Hematopoietic multipotent progenitor cell treated with erythropoietin and hydrocortisone succinate and interleukin-3 and kit ligand, for 8 days (in vitro differentiated cells): ENCODE measurements at places on chromosomes 7 and 10.

DNA sequence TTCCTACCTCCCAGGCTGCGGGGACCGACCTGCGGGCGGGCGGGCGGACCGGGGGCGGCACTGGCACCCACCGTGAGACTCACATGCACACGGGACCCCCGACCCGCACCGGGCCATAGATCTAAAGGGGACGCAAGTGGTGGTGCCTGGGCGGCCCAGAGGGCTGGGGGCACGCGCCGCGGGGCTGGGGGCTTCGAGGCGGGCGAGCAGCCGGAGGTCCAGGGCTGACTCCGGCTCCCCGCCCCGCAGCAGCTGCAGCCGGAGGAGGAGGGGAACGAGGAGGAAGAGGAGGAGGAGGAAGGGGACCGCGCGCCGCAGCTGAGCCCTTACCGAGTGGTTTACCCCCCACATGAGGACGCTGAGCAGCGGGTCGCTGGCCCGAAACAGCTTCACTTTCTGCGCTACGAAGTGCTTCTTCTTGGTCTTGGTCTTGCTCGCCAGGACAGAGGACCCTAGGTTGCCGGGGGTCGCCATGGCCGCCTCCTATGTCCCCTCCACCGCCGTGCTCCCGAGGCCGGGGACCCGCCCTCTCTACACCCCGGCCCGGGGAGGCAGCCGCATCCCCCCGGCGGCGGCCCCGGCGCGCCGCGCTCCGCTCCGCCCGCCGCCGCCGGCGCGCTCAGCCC is 412 bp downstream of the PIP4K2A start:
- DNase-seq, result no peak

DNA sequence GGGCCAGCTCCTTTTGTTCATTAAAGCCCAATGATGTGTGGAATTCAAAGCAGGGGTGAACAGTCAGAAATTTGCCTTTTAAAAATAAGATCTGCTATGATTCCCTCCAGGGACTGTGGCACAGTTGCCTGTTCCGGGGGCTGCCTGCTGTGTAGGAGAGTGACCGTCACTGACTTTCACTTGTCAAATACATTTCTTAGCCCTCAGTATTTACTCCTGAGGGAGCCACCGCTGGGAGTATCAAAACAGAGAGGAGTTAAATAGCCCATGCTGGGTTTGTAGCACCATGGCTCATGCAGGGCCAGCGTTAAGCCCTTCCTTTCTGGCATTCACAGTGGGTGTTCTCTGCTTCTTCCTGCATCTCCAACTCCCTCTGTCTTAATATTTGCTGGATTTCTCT is 897.8 kb downstream of the SORCS3 start:
- DNase-seq, result no peak

DNA sequence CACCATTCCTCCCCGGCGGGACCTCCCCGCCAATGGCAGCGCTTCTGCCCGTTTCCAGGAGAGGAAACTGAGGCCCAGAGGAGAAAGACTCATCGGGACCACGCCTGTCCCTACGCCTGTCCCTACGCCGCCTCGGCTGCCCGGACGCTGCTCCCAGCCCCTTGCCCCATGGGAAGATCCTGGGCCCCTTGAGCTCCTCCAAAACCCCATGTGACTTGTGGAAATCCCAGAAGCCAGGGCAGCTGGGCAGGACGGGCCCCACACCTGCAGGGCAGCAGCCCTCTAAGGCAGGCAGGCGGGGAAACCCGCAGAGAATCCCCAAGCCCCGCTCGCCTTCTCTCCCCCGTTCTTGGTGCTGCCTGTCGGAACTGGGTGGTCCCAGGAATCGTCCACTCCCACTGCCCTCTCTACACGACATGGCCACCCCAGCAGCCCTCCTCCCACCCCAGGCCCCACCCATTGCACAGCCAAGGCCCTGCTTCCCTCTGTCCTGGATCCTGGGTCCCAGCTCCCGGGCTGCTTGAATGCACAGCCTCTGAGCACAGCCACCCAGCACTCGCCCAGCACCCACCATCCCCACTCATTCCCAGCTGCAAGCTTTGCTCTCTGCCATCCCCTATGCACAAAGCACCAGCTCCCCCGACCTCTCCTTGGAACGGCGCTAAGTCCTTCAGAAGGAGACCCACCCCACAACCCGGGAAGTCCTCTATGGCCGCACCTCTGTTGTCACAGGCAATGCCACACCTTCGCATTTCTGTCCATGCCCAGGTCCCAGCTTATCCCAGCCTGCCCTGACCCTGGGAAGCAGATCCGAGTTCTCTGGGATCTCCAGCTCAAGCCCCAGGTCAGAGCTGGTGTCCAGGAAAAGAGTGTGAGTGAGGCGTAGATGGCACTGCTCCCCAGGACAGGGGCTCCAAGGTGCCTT is 50.6 kb downstream of the SLC29A4 start:
- no peak for DNase-seq

GRCh38 chr10:126536148-126536547 is 134.3 kb downstream of the C10orf90 start:
- no peak for DNase-seq

GRCh38 chr7:129074361-129074871 is 19.5 kb upstream of the TNPO3 start:
- no peak for DNase-seq

DNA sequence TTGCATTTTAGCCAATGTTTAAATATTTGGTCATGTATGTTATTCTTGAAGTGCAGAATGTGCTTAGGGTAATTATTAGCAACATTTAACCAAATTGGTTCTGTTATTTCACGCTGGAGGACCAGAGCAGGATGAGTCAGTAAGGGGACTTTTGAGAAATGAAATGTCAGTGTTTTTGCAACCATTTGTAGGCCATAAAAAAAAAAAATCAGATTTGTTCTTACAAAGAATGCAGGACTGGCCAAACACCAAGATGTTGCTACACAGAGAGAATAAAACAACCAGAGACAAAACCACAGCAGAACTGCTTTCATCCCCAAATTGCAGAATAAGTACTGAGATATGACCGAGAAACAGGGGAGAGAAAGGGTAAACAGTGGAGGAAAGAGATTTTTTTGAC is 62.1 kb downstream of the TPST1 start:
- DNase-seq, result no peak

GRCh38 chr10:59079386-59080226 is 96.8 kb upstream of the PHYHIPL start:
- no peak for DNase-seq

- no peak for DNase-seq
Observed at GRCh38 chr10:61456095-61456789, 3.1 kb upstream of the TMEM26 start.

DNA sequence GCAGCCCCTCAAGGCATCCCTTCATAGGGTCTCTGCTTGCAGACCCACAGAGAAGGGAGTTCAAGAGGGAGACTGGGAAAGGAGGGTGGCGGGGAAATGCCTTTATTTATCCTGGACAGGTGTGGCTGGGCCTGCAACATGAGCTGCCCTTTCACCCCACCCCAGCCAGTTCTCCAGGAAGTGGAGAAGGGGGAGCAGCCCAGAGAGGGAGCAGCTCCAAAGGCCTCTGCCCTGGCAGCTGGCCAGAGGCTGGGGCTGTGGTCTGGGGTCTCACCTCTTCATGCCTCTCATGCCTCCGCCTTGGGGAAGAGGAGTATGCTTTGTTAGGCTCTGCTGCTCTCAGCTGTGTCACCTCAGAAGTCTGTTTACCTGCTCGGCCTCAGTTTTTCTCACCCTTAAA is 3.1 kb downstream of the LDB3 start:
- no peak for DNase-seq

DNA sequence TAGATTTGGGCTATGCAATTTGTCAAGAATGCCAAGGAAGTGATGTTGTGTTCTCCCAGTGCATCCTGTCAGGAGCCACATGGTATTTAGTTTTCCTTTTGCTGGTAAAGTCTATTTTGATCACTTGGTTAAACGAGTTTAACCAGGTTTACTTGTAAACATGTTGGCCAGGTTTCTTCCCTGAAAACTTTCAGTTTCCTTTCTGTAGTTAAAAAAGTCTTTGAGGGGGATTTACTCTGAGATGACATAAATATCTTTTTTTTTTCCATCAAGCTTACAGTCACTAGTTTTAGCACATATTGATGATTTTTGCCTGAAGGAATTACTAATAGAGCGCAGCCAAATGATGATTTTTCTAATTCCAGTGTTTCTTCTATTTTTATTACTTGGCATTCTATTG is 320.5 kb downstream of the PHF14 start:
- DNase-seq, result no peak

GRCh38 chr10:11789306-11789705 is 33.9 kb upstream of the PROSER2 start:
- no peak for DNase-seq

GRCh38 chr7:18305866-18306265 is 189.7 kb upstream of the HDAC9 start:
- DNase-seq, result no peak

DNA sequence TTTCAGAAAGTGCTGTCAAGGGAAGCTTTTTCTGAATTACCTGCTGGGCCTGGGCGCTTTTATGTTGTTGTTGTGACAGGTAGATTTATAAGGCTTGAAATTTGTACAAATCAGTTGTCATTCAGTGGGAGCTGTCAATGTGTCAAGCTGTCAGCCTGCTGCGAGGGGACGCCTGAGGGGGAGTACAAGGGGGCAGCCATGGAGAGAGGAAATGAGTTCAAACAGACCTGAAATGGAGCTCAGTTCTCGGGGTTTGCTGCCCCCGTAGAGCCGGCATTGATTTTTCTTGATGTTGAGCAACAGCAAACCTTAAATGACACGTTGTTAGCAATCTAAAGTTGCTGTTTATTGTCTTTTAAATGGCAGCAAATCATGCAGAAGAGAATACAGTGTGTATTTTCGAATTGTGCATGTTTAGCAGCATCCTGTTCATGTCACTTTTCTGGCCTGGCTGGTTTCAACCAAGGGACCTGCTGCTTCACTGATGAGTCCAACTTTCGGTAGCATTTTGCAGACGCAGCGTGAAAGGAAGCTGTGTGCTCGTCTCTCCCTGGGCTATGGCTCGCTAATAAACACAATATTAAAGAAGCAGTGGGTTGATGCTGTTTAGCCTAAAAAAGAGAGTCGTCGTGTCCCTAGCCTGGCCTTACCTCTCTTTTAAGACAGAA is 166.5 kb downstream of the LRMDA start:
- DNase-seq, result no peak

DNA sequence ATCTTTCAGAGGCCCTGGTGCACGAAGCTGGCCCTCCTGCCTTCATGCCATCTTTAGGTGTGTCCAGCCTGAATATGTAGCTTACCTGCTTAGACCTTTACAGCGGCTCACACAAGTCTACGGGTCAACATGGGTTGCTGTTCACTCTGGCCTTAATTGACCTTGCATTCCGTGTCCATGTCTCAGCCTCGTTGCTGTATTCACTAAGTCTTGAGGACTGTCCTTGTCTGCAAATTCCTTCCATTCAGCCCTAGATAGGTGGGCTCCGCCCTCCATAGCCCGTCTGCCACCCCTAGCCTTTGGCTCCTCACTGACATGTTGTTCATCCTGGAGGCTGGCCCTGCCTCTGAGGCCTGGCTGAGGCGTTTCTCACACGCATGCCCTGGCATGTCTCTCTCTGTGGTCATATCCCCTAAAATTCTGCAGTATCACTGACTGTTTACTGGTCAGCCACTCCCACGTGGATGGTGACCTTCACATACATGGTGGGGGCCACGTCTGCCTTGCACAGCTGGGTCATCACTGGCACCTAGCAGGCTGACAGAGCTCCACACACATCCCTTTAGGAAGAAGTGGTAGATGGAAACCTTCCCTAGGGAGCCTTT is 394.1 kb upstream of the MKI67 start:
- DNase-seq, result no peak

- peak; percentile 15 for DNase-seq
Observed at GRCh38 chr7:13990319-13990983, 985 bp upstream of the ETV1 start.

- DNase-seq, result no peak
Observed at GRCh38 chr10:69130251-69130650, 6.3 kb downstream of the VPS26A start.

DNA sequence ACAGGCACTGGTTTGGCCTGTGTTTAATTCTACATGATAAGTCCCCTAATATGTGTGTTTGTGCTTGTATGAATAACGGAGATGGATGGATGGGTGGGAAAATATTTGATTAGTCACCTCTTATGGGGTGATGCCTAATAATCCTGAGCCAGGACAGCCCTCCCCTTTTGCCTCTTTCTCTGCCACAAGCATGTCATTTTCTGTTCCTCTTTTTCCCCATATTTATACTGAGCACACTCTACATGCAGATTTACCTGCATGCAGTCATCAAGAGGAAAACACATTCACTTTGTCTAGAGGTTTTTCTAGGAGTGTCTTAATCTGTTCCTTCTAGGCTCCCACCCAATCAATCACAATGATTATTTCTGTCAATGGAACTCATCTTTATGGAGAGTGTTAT is 111.6 kb upstream of the TBX20 start:
- DNase-seq, result no peak

- peak; percentile 31 for DNase-seq
Observed at GRCh38 chr10:110268971-110269370, 35.7 kb downstream of the SMNDC1 start.

DNA sequence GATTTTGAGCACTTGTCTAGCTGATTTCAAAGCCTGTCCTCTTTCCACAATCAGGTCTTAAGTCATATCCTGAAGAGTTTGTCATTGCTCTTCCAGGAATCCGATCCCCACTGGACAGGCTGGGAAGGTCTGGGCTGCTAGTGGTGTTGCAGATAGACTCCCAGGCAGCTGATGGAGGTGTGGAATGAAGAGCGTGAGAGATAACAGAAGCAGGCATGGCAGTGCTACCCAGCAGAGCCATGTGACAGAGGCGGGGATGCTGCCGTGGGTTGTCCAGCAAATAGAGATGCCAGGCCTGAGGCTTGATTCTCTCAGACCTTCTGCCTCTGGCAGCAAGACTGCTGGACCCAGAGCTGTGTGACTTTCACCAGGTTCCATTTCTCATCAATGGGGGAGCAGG is 116.5 kb upstream of the EEPD1 start:
- DNase-seq, result no peak
